Hepatocyte (in vitro differentiated cells): ENCODE measurements at places on chromosomes 2 and 18.

- DNase-seq = no peak
Observed at GRCh38 chr2:128523457-128523856, 204.8 kb upstream of the HS6ST1 start.

- no peak for DNase-seq
Observed at GRCh38 chr2:100954044-100954420, 48.1 kb upstream of the RPL31 start.

DNA sequence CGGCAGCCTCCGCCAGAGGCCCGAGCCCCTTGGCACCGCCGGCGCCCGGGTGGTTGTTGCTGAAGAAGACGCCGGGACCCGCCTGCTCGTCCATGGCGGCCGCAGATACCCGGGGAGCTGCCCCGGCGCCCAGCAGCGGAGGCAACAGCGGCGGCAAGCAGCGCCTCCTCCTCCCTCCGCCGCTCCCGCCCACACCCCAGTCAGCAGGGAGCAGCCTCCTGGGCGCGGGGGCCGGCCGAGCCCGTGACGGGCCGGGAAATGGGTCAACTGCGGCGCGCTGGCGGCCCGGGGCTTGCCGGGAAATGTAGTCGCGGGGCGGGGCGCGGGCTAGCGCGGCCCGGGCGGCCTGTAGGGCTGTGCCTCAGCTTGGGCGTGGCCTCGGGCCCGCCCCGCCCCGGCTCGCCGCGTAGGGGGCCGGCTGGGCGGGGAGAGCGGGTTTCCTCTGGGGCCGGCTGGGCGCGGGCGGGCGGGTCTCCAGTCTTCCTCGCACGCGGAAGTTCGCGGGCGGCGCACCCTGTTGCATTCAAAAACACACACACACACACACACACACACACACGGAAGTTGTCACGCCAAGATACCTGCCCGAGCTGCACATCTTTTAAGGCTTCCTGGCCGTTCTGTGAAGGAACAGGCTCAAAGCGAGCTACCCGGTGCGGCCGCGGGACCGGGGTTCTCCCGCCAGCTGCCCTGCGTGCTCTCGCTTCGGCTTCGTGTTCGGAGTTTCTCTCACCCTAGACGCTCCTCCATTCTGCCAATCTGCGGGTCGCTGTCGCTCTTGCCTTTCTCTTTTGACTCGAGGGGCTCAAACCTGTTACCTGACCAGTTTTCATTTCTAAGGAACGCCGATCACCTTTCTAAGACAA is at the start of gene STRN:
TSS of gene STRN (minus strand) at position 167 of the 866 bp plus-strand sequence. CDS start at position 94, 73 bp downstream.
- DNase-seq = peak; percentile 99

- no peak for DNase-seq
Observed at GRCh38 chr2:54059986-54060385, 55.4 kb upstream of the ACYP2 start.

GRCh38 chr2:234444893-234445292 is 52.0 kb downstream of the ARL4C start:
- DNase-seq = no peak

DNA sequence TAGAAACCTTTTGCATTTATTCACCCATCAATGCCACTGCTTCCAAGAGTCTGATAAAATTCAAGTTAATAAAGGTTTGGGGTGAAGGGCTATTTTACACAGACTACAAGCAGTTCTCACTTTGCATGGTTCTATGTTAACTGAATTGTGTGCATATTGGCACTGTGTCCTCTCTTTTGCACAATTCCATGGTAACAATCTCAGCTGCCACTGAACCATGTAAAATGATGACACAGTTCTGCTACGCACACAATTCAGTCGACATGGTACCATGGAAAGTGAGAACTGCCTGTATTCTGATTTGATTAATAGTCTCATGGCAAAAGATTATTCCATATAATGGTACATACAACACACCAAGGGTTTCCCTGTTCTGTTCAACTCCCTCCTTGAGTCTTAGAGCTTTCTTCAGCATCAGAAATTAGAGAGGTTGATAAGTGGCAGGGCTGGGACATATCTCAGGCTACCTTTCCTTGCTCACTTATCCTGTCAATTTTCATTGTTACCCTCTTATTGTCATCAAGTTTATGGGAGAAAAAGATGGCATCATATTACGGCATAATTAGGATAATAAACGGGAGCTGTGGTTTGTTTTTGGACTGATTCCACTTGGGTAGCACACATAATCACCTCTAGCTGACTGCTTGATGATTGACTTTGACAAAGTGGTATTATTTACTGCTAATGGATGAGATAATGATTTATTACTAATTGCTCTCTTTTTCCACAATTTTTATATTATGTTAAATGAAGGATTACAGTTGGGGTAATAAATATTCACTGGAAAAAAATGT is 139.3 kb upstream of the CREB1 start:
- no peak for DNase-seq

GRCh38 chr2:33559328-33559727 is 39.8 kb downstream of the FAM98A start:
- DNase-seq = peak; percentile 23

DNA sequence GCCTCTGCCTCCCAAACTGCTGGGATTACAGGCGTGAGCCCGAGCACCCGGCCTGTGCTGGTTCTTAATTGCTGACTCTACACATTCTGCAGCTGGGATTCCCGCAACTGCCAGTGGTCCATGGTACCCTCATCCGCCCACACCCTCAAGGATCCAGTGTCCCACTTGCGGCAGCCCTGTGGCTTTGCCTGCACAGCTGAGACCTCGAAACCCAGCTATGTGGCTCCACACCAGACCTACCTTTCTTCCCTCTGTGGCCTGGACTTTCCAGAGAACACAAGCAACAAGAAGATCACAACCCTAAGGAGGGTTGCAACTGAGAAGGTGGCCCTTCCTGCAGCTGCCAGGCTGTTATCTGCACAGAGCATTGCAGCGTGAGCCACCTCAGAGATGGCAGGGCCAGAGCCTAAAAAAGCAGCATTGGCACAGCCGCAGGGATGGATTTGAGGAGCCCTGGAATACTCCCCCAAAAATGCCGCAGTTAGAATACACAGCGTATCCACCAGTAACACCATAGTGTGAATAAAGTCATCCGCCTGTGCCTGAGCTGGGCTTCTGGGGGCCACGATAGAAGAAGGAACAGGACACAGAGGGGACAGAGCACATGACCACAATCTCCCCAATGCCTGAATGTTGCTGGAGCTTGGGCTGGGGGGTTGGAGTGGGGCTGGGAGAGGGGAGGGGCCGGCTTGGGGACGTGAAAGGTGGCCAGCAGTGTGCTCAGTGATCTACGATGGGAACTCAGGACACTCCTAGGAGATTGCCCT is 1.9 kb downstream of the GPR55 start:
- no peak for DNase-seq

DNA sequence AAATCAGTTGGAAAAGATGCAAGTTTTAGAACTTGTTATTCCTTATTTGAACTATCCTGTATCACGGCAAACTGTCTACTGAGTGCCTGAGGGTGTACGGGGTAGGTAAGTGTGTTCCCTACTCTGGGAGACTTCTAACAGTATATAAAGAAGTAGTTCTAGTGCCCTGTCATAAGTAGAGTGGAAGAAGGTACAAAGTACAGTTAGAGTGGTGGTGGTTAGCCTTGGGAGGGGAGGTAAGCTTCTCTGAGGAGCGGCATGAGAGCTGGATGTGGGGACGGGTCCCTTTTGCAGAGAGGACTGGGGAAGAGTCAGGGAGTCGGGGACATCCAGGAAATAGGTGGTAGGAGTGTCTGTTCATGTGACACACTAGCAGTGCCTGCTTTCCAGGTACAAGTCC is 48.5 kb downstream of the DGKD start:
- no peak for DNase-seq

DNA sequence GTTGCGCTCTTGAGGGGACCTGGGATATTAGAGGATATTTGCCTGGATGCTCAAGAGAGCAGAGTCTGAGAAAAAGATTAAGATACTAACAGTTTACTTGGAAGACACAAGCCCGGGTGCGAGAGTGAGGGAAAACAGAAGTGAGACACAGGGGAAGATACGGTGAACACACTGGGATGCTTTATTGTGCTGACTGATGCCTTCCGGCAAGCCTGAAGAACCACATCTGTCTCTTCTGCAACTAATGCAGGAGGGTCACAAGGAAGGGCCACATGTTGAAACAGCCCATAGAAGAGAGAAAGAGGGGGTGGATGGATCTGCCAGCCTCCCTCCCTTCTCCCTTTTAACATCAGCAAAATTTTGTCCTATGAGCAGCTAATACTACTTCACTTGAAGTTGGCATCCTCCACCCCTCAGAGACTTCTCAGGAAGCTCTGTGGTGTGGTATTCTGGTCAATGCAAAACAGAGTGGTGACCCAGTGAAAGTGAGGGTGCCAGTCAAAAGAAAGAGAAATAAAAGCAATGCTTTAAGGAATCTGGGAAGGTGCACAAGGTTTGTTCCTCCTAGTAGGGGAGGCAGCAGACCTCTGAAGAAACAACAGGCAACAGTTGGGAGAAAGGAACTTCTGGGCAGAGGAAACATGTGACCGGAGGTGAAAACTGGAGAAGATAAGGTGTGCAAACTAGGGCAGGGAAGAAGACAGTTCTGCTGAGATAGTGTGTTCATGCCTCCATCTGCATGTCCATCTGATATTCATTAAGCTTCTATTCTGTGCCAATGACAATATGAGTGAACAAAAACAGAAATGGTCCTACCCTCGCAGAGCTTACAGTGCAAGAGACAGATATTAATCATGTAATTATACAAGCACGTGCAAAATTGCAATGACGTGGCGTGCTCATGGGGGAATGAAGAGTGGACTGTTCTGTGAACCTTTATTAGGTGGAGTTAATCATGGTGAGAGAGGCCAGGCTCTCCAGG is 107.1 kb downstream of the LYPD6B start:
- no peak for DNase-seq

DNA sequence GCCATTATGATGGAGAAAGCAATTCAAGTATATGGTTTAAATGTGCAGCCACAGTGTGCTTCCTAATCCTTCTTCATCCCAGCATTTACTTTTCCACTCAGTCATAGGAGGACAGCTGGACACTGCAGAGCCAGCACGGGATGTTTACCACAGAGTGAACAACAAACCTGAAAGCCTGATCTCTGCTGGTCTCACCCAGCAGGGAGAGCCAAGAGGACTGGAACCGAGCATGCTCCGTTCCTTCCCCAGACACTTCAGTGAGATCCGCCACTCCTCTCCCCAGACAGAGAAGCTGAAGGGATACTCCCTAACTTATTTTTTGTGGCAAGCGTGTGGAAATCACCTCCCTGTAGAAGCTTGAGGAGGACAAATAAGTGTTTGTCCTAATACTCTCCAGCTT is 23.2 kb upstream of the GORASP2 start:
- DNase-seq = no peak

GRCh38 chr2:127683757-127684156 is 8.4 kb upstream of the LIMS2 start:
- DNase-seq = no peak

GRCh38 chr2:37189452-37190153 is 1.1 kb upstream of the SULT6B1 start:
- peak; percentile 70 for DNase-seq

DNA sequence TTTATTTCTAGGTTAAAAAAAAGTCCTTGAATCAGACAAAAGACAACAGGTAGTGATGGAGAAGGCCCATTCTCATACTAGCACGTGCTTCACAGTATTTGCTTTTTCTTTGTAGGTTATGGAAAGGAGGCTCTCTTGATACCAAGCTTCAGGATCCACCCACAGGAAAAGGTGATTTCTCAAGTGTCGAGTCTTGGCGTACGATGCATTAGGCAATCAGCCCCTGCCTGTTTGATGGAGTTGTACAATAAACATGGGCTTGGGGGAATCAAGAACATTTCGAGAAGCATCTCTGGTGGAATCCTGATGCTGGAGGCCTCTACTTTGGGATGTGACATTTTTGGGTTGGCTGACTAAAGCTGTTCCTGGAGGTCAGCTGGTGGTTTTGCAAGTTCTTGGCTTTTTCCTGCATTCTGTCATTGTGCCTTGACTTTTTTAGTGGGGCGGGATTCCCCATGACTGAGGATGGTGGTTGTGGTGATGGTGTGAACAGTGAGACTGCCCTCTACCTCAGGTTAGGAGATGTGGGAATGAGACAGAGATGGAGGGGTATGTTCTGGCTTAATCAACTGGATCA is 231.5 kb upstream of the SPRED2 start:
- no peak for DNase-seq

- no peak for DNase-seq
Observed at GRCh38 chr2:152620985-152621384, 96.3 kb downstream of the PRPF40A start.

GRCh38 chr2:14558335-14558919 is 74.1 kb upstream of the LRATD1 start:
- DNase-seq = no peak

DNA sequence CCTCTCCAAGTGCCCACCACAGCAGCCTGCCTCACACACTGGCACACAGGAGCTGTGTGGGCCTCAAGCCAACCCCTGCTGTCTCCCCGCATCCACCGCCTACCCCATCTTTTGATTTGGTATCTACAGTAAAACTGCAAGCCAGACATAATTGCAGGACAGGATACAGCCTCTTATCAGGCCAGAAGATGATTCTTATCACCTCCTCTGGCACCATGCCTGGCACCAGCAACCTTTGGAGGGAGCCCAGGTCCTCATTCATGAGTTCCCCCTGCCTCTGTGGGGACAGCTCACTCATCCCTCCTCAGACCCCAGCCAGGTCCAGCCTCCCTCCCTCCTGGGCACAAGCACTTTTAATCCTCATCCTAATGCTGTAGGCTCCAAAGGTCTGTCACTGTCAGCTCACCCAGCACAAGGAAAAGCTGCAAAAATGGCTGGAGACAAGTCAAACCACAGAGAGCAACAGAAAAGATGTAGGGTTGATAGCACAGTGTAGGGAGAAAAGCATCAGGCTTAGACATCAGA is 9.7 kb downstream of the RAB11FIP5 start:
- DNase-seq = no peak

GRCh38 chr18:6414118-6414722 is 491 bp downstream of the L3MBTL4 start:
- DNase-seq = peak; percentile 80

DNA sequence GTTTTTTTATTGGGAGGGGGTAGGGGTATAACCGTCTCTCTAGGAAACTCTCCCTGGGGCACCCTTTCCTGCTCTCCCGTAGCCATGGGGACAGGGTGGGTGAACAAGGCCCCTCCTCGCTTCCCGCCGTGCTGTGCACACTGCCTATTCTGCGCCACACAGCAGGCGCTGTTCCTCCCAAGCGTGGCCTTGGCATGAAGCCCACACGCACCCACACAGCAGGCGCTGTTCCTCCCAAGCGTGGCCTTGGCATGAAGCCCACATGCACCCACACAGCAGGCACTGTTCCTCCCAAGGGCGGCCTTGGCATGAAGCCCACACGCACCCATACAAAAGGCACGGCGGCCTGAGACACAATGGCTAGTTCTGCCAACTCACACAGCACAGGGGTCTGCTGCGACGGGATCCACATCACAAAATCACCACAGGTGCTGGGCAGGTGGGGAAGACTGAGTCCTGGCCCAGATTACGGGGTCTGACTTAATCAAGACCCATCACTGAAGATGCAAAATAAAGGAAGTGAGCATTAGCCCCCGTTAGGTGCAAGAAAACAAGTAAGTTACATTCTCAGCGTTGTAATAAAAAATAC is 46.6 kb upstream of the TPO start:
- no peak for DNase-seq

DNA sequence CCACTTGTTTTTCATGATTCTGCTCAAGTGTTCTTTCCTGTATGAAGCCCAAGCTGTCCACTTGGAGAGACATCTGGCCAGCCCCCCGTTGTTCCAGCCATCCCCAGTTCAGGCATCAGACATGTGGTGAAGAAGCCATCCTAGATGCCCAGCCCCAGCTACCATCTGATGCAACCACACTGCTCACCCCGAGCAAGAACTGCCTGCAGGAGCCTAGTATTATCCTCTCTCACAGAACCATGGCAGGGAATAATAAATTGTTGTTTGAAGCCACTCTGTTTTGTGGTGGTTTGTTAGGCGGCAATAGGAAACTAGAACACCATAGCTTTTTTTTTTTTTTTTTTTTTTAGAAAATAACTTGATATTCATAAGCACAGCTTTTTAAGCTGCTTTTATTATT is 19.5 kb upstream of the DARS1 start:
- DNase-seq = no peak
